ENCODE measurements at places on chromosomes 4 and X.
A peak's percentile ranks its signal among the peaks of the same experiment; 100 is the strongest.

DNA sequence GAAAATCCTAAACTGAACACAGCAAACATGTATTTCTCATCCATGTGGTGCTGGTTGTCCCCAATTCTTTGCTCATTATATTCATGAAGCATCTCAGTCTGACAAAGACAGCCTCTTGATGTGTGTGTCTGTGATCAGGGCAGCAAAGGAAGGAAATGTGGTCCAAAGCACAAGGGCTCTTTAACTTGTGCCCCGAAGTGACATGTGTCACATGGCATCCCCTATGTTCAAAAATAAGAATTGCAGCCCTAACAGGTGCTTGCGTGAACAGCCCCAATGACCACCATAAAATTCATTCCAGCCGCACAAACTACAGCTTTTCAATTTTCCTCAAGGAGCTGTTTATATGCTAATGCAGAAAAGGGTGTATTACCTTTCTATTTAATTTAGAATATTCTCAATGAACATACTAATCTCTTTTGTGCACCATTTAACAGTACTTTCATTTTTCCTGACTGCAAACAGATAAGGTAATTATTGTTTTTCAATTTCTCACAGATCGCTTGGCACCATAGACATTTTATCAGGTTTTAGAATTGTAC is 231.9 kb upstream of the CTSO start:
- no peak for DNase-seq

GRCh38 chrX:123859409-123859845 is 426 bp upstream of the XIAP start:
- DNase-seq = peak; percentile 85

GRCh38 chrX:39164212-39164611 is 363.0 kb downstream of the MID1IP1 start:
- no peak for DNase-seq

- DNase-seq = no peak
Measured at GRCh38 chrX:153593811-153594500, 5.0 kb downstream of the CCNQ start.

DNA sequence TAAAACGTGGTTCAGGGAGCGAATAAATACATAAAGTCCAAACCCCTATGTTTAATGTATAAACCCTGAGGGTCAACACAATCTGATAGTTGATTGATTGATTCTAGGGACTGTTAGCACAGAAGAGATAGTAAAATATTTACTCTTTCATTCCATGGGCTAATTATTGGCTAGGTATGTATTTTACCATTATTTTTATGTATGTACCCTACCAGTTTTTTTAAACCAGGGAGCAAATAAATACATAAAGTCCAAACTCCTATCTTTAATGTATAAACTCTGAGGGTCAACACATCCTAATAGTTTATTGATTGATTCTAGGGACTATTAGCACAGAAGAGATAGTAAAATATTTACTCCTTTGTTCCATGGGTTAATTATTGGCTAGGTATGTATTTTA is 40.0 kb downstream of the ZFX start:
- no peak for DNase-seq

- no peak for DNase-seq
Measured at GRCh38 chr4:184103527-184104264, 114.0 kb downstream of the ENPP6 start.

DNA sequence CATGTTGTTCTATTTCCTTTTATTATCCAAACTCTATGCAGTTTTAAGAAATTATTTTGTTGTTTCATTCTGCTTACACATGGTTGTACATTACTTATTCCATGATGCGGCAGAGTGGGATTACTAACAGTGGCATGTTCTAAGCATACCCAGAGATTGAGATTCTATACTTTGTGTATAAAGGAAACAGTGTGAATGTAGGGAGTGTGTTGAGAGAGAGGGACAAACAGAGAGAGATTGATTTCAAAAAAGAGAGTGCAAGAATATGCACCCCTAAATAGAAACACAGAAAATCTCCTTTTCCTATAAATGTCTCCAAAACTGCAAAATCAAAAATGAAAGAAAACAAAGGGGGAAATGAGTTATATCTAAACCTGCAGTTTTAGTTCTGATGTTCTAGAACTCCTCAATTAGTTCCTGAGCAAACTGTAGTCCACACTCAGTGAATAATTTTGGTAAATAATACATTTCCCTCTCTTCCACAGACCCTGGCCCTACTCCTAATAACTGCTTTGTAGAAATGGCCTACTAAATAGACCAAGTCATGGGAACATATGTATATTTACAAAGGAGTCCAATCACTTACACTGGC is 31.0 kb downstream of the SLC9B1 start:
- no peak for DNase-seq

DNA sequence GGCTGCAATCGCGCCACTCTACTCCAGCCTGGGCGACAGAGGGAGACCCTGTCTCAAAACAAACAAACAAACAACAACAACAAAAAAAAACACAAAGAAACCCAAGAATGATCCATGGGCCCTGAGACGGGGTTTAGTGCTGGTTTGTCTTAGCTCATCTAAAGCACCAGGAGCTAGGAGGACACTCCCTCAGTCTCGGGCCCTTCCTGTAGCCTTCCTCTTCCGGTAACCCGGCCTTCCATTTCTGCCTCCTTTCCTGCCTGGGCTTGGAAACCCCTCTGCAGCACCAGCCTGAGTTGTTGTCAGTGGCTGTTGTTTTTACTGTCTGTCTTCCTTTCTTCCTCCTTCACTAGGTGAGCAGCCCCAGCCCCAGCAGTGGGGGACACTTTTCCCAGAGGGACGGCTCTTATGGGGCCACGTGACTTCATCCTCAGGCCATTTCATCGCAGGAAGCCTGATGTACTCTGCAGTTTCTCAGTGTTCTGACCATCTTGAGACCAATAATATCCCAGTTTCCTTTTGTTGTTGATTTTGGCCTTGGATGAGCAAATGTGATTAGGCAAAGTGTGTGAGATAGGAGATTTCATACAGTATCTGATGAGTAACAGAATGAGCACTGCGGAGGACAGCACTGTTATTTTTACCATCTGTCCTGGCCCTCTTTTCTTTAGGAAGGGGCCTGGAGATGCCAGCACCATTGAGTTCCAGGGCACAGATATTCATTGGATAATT is 90.1 kb downstream of the ANAPC4 start:
- DNase-seq = no peak

GRCh38 chr4:118680808-118681207 is 4.4 kb upstream of the METTL14 start:
- DNase-seq = no peak

GRCh38 chr4:151197247-151197646 is 79.7 kb upstream of the PRSS48 start:
- no peak for DNase-seq

- no peak for DNase-seq
Measured at GRCh38 chrX:1126738-1127137, 85.7 kb downstream of the CRLF2 start.

GRCh38 chrX:121160987-121161386 is 113.6 kb downstream of the GLUD2 start:
- DNase-seq = no peak

DNA sequence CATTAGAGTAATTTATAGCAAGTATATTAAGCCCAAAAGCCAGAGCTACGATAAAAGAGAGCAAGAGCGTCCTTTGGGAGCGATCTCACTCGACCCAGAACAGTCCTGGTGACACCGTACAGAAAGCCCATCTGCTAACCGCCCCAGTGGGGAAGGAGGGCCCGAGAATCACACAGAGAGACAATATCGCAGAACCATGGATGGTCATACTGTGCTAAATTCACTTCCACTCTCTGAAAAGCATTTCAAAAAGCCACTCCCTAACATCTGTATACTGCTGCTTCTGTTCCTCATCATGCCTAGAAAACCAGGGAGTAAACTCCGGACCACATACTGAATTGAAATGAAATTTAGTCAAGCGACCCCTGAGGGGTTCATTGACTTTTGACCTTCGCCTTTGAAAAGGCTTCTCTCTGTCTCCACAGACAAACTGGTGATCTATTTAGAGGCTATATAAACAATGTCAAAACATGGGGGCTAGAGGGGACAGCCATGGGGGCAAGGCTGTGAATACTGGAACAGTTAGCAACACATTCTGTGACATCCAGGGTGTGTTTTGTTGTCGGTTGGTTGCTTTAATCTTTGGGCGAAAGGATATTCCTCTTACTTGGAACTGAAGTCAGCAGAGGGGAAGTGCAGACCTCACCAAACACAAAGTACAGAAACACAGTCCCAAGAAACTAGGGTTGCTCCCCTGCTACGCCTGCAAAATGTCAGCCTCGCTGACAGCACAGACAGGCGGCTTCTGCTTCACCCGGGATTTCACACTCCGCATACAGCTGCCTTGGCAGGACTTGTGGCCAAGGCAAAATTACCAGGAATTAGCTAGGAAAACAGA is 129.0 kb upstream of the RASGEF1B start:
- DNase-seq = peak; percentile 52

DNA sequence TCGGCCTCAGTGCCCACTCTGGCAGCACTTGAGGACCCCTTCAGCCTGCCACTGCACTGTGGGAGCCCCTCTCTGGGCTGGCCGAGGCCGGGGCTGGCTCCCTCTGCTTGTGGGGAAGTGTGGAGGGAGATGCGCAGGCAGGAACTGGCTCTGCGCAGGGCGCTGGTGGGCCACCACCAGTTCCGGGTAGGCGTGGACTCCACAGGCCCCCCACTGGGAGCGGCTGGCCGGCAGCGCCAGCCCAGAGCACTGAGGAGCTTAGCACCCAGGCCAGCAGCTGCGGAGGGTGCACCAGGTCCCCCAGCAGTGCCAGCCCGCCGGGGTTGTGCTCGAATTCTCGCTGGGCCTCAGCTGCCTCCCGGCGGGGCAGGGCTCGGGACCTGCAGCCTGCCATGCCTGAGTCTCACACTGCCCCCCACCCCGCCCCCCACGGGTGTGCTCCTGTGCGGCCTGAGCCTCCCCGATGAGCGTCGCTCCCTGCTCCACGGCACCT is 216.9 kb upstream of the TACR3 start:
- no peak for DNase-seq

GRCh38 chr4:3366893-3367775 is 74.3 kb downstream of the RGS12 start:
- DNase-seq = no peak

DNA sequence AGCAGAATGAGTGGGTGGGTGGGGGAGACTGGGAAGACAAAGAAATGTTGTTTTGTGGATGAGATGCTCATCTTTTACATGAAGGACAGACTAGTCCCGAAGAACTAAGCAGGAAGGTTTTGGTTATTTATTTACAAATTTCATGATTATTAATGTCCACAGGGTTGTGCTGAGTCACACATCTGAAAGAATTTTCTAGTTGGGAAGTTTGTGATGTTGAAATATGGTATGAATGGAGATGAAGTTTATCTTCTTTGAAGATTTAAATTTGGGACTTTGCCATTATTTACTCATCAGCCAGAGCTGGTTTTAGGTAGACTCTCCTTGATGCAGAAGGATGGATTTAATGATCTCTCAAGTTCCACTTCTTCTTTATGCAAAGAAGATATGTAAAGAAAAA is 75.5 kb downstream of the MOSPD2 start:
- no peak for DNase-seq

DNA sequence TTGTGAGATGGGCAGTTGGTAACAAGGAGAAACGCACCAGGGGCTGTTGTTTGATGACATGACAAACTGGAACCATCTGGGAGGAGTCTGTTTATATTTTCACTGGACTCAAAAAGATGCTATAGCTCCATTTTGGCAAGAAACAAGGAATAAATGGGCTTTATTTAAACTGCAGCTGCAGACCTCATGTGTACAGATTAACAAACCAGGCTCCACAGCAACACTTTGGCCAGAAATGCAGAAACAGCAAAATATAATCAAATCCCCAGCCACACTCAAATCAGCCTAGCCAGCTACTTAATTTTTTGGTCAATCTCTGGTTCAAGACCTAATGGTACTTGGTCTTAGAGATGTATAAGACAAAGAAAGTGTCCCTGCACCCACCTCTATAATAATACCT is 52.7 kb downstream of the ASB9 start:
- DNase-seq = no peak

- no peak for DNase-seq
Measured at GRCh38 chr4:37446016-37446415, 201.5 kb downstream of the NWD2 start.

DNA sequence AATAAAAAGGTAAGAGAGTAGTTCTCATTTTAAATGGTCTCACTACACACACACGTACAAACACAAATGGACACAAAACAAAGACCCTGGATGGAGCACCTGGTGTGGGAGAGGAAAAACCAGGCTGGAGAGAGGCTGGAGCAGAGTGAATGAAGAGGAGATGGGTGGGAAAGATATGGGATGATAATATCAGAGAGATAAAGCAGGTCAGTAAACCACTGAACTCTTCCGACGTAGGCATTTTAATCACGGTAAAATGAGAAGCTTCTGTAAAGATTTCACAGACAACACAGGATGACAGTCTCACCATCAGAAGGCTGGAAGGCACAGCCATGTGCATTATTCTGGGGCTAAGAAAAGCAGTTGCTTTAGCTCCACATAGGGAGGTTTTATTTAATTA is 532.8 kb downstream of the KCNIP4 start:
- DNase-seq = no peak

GRCh38 chr4:151671541-151672059 is 89.2 kb downstream of the GATB start:
- no peak for DNase-seq

DNA sequence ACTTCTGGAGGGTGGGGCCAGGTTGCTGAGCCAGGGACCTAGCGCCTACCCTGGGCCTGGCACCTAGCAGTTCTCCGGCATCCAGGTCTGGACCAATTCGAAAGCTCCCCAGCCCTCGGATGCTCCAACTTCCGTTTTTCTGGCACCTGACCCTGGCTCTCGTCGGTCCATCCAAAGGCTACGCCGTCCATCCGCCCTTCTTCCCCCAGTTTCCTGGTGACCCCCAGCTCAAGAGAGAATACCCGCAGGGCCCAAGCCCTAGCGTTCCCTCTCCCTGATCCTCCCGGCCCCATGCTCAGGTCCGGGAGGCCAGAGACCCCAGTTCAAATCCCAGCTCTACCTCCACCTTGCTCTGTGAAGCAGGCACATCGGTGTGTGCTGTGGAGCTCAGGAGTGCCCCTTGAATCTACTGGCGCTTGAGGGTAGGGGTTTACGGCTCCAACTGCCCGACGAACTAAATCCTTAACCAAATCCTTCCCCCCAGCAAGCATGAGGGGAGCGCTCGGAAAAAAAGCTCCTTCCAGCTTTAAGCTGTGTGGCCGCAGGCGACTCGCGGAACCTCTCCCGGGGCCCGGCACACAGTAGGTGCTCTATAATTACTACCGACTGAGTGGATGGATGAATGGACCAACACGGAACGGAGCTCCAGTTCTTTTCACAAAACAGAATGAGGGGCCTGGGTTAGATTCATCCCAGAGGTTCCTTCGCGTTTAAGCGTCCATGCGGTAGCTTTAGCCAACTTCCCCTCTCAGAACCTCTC is 1.1 kb downstream of the CRMP1 start:
- DNase-seq = peak; percentile 44

DNA sequence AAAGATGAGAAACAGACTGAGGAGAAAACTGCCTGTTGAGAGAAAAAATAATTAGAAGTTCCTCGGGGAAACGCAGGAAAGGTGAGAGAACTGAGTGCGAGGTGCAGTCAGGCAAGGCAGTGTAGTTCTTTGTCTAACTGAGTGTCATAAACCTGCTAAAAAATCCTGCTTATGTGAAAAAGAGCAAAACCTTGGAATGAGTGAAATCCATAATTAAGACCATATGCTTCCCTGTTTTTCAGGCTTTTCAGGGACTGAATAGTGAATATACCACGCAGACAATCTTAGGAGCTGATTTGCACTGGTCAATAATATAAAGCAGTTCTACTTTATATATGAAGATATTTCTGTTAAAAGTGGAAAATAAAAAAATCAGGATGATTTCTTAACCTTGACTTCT is 104.9 kb downstream of the RASGEF1B start:
- DNase-seq = peak; percentile 36

GRCh38 chr4:20305976-20306375 is 54.3 kb downstream of the SLIT2 start:
- DNase-seq = no peak
